GM23248 (cell line): ENCODE measurements at places on chromosomes 3 and 15. TPM values are rescaled to one million over a fixed set of nuclear protein-coding genes. Genes with fewer than 3 reads are reported as not detected.

- H3K4me3 ChIP-seq: no peak overlapping the region
- no peaks in the 10 kb centered on the region for H3K27me3 ChIP-seq
- no peaks in the 10 kb centered on the region for H3K36me3 ChIP-seq
- DNase-seq: no peak
- no peak overlapping the region for H3K27ac ChIP-seq
These were observed 519.7 kb downstream of the FGF12 start for GRCh38 chr3:192207651-192208050.

DNA sequence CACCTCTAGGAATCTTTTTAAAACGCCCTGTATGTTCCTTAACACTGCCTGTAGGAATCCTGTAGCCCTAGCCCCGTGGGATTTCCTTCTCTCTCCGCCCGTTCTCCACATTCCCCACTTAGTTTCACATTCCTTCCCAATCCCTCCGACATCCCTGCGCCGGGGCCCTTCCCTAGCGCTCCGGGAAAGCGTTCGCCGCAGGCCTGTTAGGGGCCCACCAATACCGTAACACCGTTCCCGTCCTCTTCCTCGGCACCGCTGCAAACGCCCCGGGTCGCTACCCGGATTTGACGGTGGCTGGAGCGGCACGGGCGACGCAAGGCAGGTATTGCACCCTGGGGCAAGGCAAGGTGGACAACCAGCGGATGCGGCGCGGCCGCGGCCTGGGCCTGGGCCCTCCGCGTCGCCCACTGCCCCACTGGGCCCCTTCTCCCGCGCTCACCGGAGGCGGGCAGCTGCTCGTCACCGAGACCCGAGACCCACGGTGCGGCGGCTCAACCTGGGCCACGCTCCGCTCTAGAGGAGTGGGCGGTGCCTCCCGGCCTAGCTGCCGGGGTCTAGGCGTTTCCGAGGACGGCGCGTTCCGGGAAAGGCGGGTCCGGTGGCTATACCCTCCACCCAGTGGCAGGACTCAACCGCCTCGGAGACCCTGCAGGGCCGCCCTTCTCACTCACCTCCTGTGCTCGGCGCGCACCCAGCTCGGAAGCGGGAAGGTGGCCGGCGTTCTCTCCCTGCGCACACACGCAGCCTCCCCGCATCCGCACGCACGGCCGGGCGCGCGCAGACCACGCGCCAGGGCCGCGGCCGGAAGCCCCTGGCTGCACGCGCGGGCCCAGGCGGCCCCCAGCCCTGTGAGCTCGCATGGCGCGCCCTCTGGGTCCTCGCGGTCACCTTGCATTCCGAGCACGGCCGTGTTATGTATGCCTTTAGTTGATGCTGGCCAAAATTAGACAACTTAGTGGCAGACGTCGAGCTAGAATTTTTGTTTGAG lies at the start of gene B3GALNT1:
Gene B3GALNT1, minus strand, starts transcription at position 789 of the 991 bp plus-strand sequence. CDS start 18,595 bp downstream, outside the sequence.
- no peaks in the 10 kb centered on the region for H3K36me3 ChIP-seq
- H3K4me3 ChIP-seq: peak within 1 kb of the TSS; percentile 77
- no peaks in the 10 kb centered on the region for H3K27me3 ChIP-seq
- 0 out of 2 replicates have a peak, but pooled peaks cover 4% of the 10 kb centered on the region for H3K4me1 ChIP-seq

DNA sequence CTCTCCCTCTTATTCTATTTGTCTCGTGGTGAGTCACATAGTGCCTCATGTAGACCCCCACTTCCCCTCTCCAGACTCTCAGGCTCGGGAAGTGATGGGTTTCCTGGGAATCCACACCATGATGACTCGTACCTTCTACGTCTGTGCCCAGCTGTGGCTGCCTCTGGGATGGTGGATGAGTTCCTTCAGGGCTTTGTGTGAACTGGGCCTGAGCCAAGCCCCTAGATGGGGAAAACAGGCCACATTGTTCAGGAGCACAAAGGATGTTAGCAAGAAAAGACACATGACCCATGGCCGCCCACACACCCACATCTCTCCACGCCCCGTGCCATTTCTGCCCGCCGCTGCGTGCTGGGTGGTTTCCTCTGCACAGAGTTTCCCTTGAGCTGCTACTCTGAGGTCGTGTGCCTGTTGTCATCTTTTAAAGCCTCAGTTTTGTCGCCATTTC lies 10.5 kb downstream of the ISG20 start:
- no peak overlapping the region for H3K4me3 ChIP-seq
- peak overlapping the region; percentile 22; the same call in 1 of the 2 replicates for H3K27ac ChIP-seq

- H3K4me3 ChIP-seq: peak overlapping the region; percentile 36
- no peaks in the 10 kb centered on the region for H3K4me1 ChIP-seq
- no peaks in the 10 kb centered on the region for H3K36me3 ChIP-seq
- DNase-seq: peak; percentile 16
- H3K27ac ChIP-seq: no peak overlapping the region
These were observed 645 bp upstream of the SLITRK3 start for GRCh38 chr3:165196577-165197480.

DNA sequence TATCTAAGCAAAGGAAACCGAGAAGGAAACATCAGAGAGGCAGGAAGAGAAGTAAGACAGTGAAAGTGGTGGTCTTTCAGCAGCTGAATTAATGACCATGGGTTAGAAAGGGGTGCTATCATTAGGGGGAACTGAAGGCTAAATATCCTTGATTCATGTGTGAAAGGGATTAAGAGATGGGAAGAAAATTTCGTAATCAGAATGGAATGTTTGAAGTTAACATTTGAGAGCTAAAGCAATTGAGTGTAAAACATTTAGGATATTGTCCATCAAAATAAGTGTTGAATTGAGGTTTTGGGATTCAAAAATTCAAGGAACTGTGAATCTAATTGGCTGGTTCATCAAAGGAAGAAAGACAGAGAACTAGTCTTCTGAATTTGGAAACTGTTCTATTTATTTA lies 4.1 kb upstream of the ECT2 start:
- H3K4me3 ChIP-seq: no peak overlapping the region
- peaks cover 24% of the 10 kb centered on the region for H3K4me1 ChIP-seq
- H3K27ac ChIP-seq: no peak overlapping the region
- no peaks in the 10 kb centered on the region for H3K27me3 ChIP-seq

GRCh38 chr3:159763011-159763601 lies 225.5 kb upstream of the IL12A start:
- peak overlapping the region; percentile 89 for H3K4me3 ChIP-seq
- H3K27me3 ChIP-seq: no peaks in the 10 kb centered on the region
- DNase-seq: peak; percentile 95
- peak overlapping the region; percentile 94 for H3K27ac ChIP-seq
- H3K36me3 ChIP-seq: no peaks in the 10 kb centered on the region
- H3K4me1 ChIP-seq: peaks cover 29% of the 10 kb centered on the region

GRCh38 chr3:172647080-172647479 lies 63.8 kb downstream of the NCEH1 start:
- no peak overlapping the region for H3K4me3 ChIP-seq
- DNase-seq: no peak
- no peaks in the 10 kb centered on the region for H3K27me3 ChIP-seq
- peaks cover 8% of the 10 kb centered on the region; the same call in 1 of the 2 replicates for H3K36me3 ChIP-seq

GRCh38 chr3:50321336-50322114 lies 1.0 kb downstream of the HYAL2 start:
- no peaks in the 10 kb centered on the region for H3K36me3 ChIP-seq
- DNase-seq: peak; percentile 96
- H3K27me3 ChIP-seq: no peaks in the 10 kb centered on the region
- H3K4me3 ChIP-seq: peak overlapping the region; percentile 91
- H3K4me1 ChIP-seq: peaks cover 11% of the 10 kb centered on the region; the same call in 1 of the 2 replicates
- H3K27ac ChIP-seq: peak overlapping the region; percentile 90

GRCh38 chr15:48993380-48993779 lies 29.7 kb upstream of the SHC4 start:
- H3K36me3 ChIP-seq: peaks cover 59% of the 10 kb centered on the region
- H3K4me1 ChIP-seq: peaks cover 8% of the 10 kb centered on the region; the same call in 1 of the 2 replicates
- no peak overlapping the region for H3K4me3 ChIP-seq
- DNase-seq: peak; percentile 18
- H3K27me3 ChIP-seq: no peaks in the 10 kb centered on the region

GRCh38 chr3:21464746-21465145 lies 286.3 kb downstream of the ZNF385D start:
- no peaks in the 10 kb centered on the region for H3K27me3 ChIP-seq
- peaks cover 21% of the 10 kb centered on the region for H3K4me1 ChIP-seq
- no peaks in the 10 kb centered on the region for H3K36me3 ChIP-seq
- H3K4me3 ChIP-seq: no peak overlapping the region
- H3K27ac ChIP-seq: no peak overlapping the region

- H3K27me3 ChIP-seq: no peaks in the 10 kb centered on the region
- H3K4me1 ChIP-seq: peaks cover 29% of the 10 kb centered on the region
- 0 out of 2 replicates have a peak overlapping the region, but pooled peaks have one; percentile 20 for H3K4me3 ChIP-seq
- peak overlapping the region; percentile 53 for H3K27ac ChIP-seq
- DNase-seq: peak; percentile 64
- no peaks in the 10 kb centered on the region for H3K36me3 ChIP-seq
These were observed 41.6 kb downstream of the MB21D2 start for GRCh38 chr3:192875971-192876565.

GRCh38 chr3:33360136-33360825 lies 79.9 kb downstream of the UBP1 start:
- peak overlapping the region; percentile 17 for H3K4me3 ChIP-seq
- H3K36me3 ChIP-seq: no peaks in the 10 kb centered on the region
- H3K27ac ChIP-seq: peak overlapping the region; percentile 47
- H3K27me3 ChIP-seq: no peaks in the 10 kb centered on the region
- DNase-seq: peak; percentile 84

DNA sequence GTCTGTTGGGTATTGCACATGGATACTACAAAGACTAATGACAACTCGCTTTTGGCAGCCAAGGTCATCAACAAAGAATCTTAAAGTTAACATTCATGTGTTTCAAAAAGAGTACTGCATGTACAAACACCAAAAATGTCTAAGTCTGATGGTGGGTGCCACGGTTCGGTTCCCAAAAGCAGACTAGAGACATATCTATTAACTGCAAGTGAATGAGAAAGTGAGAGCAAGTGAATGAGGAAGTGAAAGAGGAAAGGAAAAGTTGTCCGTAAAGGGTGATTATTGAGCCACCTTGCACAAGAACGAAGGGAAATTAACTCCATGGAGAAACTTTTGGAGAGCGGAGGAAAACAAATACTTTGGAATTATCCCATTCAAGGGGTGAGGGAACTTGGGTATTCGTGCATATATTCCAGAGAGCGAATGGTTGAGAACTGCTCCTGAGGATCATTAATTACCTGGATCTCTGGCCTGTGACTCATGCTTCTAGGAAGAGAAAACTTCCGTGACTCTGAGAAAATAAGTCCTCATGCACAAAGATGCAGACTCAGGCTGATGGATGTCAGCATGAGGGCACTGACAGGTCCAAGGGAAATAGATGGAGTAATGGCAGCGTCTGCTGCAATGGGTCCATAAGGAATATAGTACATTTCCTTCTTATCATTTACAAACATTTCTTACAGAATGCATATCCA lies 336.5 kb upstream of the TGFBR2 start:
- H3K4me1 ChIP-seq: peaks cover 14% of the 10 kb centered on the region
- DNase-seq: no peak

DNA sequence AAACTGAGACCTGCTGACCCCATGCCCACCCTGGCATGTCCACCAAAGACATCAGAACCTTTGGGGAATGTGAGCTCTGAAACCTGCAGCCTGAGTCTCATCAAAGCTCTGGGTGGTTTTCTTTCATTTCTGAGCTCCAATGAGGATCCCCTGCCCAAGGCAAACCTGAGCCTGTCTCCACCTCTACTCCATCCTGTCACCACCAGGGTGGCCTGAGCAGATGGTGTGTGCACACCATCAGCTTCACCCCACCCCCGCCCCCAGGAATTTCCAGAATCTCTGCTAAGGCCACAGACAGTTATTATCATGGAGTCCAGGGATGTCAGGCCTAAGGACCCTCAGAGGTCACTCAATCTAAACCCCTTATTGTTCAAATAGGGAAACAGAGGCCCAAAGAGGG lies 1.3 kb downstream of the XIRP1 start:
- no peak for DNase-seq
- no peaks in the 10 kb centered on the region for H3K27me3 ChIP-seq
- H3K4me3 ChIP-seq: no peak overlapping the region
- H3K36me3 ChIP-seq: no peaks in the 10 kb centered on the region
- no peaks in the 10 kb centered on the region for H3K4me1 ChIP-seq

DNA sequence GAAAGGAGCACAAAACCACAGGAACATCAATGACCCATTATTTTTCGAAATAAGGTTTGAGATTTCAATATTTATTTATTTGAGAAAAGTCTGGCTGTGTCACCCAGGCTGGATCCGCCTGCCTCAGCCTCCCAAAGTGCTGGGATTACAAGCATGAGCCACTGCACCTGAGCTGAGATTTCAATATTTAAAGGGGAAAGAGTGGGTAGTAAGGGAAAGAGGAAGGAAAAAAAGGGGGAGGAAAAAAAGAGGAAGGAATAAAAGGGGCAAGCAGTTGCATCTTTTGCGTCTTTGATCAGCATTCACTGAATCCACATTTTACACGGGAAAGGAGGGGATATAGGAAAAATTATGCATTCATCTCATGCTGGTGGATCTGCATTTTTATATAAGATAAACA lies 47.4 kb downstream of the ERICH6 start:
- no peak for DNase-seq
- H3K27me3 ChIP-seq: no peaks in the 10 kb centered on the region; the same call in 1 of the 2 replicates
- H3K27ac ChIP-seq: no peak overlapping the region
- H3K4me3 ChIP-seq: no peak overlapping the region

GRCh38 chr15:90141646-90142045 lies 39.4 kb upstream of the IDH2 start:
- H3K27me3 ChIP-seq: no peaks in the 10 kb centered on the region
- no peak overlapping the region for H3K27ac ChIP-seq
- peak; percentile 31 for DNase-seq
- no peak overlapping the region for H3K4me3 ChIP-seq
- no peaks in the 10 kb centered on the region for H3K36me3 ChIP-seq

DNA sequence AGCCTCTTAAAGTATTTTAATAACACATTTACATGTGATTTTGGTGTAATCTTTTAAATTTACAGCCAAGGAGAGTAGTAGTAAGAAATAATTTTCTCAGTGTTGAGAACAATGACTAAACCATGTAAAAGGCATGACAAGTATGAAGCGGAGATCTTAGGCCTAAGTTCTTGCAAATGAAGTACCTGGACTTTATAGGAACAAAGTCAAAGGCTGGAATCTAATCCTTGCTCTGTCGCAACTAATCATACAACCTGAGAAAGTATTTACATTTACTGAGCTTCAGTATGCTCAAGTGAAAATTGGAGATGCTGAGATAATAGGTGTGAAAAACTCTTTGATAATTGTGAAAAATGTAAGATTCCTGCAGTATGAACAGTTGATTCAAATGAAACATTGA lies 86.4 kb upstream of the VGLL3 start:
- H3K27me3 ChIP-seq: no peaks in the 10 kb centered on the region
- DNase-seq: no peak
- H3K27ac ChIP-seq: peak overlapping the region; percentile 11
- H3K36me3 ChIP-seq: no peaks in the 10 kb centered on the region
- H3K4me1 ChIP-seq: peaks cover 10% of the 10 kb centered on the region

DNA sequence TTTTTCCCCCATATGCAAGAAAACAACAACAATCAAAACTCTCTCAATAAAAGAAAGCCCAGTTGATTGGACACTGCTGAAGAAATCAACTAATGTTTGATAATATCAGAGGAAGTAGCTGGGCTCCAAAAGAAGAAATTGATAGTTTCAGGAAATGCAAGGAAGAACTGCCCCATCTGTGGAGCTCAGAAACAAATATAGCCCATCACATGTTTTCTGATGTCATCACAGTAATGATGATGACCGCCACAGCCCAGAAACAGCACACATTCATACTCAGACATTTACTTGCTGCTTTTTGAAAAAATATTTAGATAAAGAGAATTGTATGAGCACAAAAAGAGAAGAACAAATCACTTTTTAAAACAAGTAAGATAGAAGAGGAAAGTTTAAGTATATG lies 67.6 kb downstream of the GOLIM4 start:
- no peaks in the 10 kb centered on the region for H3K27me3 ChIP-seq
- DNase-seq: no peak
- H3K4me1 ChIP-seq: peaks cover 18% of the 10 kb centered on the region
- H3K27ac ChIP-seq: no peak overlapping the region
- peaks cover 62% of the 10 kb centered on the region for H3K36me3 ChIP-seq

The GJD2 gene
- not detected in 2 replicates for polyA plus RNA-seq

The TMEM207 gene
- polyA plus RNA-seq: not detected in 2 replicates

The KIF7 gene
- 6.9 and 7.2 TPM in 2 replicates for polyA plus RNA-seq

The IL12A gene
- 1.6 and 2.2 TPM in 2 replicates for polyA plus RNA-seq

The RLBP1 gene
- polyA plus RNA-seq: not detected in 2 replicates

The MKRN2OS gene
- polyA plus RNA-seq: not detected in 2 replicates

The PIF1 gene
- 7.0 and 8.1 TPM in 2 replicates for polyA plus RNA-seq

The KLHL40 gene
- polyA plus RNA-seq: not detected in 2 replicates

The CHRM5 gene
- polyA plus RNA-seq: 0.05 TPM in 1 of 2 replicates, not detected in the other
